ENCODE measurements at places on chromosomes 6 and 20.

DNA sequence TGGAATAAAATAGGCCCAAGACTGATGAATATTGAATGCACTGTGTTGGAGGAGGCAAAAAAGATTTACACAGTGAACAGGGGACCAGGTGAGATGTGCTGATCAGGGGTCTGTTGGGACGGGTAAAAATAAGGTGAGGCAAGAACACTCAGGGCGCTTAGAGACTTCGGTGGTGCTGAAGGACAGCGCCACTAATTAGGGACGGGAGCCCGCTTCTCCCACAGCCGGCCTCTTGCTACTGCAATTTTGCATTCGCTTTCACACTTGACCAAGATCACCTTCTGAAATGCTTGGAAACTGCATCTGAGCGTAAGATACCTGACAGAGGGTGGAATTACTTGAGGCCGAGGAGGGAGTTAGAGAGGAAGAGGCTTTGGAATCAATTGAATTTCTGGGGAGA is 7.3 kb downstream of the TFAP2D start:
- DNase-seq, result no peak

DNA sequence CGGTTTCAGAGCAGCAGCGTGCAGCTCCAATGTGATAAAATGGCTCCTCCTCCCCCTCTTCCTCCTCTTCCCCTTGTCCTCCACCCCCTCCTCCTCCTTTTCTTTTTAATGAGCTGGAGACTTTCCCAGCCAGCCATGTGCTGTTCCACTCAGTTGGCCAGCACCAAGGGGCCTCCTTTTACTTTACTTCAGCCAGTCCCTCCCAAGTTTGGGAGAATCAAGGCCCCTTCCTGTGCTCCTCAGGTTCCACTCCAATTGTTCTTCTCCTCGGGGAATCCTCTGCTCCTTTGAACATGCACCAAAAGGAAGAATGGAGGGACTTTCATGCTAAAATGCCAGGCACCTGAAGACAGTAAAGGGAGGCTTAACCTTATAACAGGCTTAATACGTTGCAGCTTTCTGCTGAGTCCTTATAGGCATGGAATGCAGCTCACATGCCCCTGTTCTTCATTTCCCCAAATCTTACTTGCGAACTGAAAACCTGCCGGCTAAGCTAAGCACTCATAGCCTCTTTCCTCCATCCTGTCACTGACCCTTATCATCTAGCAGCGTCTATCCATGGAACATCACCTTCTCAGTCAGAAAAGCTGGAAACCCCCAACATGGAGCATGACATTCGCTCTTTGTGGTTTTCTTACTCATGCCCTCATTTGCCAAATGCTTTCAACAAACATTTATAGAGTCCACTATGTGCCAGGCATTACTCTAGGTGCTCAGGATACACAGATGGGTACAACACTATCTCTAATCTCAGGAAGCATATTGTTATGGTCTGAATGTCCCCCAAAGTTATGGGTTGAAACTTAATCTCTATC is 170.6 kb downstream of the PHACTR1 start:
- no peak for DNase-seq

- no peak for DNase-seq
Measured at GRCh38 chr6:15399641-15400470, 154.0 kb downstream of the JARID2 start.

DNA sequence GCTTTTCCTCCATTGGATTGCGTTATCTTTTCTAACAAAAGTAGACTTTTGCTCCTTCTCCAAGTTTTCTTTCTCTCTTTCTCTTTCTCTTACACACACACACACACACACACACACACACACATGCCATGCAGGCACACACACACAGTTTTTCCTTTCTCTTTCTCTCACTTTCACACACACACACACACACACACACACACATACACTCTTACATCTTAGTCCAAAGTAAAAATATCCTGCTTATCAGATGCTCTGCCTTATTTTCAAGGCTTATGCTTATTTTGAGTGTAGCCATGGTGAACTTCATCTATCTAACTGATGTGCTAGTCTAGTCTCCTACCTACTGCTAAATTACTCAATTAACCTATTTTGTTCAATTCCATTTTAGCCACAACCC is 34.4 kb upstream of the RAB23 start:
- no peak for DNase-seq

- DNase-seq, result no peak
Measured at GRCh38 chr6:125787791-125788190, 3.0 kb upstream of the NCOA7 start.

DNA sequence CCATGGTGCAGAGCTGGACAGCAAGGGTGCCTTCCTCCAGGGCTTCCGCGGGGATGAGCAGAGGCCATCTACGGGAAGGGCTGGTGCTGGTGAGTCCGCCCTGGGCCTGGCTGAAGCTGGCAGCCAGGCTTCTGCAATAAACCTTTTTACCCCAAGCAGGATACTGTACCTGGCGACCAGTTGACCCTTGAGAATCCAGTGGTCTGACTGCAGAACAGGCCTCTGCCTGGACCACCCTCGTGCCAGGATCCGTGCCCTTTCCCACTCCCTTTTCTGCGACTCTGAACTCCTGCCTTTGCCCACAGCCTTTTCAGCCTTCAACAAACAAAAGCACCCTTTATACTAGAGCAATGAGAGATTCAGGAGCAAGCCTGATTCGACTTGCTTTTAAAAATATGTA is 18.9 kb downstream of the CDH26 start:
- no peak for DNase-seq

- no peak for DNase-seq
Measured at GRCh38 chr6:56649053-56649769, 6.5 kb upstream of the DST start.

DNA sequence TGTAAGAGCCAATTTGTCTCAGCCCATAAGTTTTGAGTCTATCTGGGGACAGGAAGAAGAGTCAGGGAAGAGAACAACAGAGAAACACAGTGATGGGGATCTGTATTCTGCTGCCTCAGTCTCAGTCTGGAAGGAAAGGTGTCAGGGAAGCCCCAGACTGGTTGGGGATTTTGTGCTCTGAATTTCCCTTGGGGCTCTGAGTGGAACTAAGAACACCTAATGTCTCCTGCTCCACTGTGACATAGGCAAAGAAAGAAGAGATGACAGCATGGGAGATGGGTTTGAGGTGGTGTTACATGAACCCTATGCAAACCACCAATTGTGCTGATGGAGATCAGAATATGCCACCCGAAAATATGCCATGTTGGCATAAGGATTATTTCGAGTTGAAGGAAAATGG is 139.5 kb upstream of the MYLIP start:
- DNase-seq, result no peak

DNA sequence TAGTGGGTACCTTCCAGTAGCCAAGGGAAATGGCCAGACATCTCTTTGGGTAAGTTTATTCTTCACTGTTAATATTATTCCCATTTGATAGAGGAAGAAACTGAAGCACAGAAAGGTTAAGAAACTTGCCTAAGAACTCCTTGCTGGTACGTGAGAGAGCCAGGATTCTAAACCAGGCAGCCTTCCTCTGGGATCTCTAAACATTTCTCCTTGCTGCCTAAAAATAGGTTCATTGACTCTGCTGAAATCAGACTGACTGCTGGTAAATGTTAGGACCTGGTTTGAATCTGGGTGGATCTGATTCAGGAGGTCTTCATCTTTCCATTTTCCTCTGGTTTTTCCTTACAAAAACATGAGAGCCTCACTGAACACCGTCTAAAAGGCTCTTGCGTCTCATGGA is 186.9 kb downstream of the AIG1 start:
- DNase-seq, result no peak

GRCh38 chr6:71888756-71889340 is 2.5 kb downstream of the RIMS1 start:
- DNase-seq, result no peak

DNA sequence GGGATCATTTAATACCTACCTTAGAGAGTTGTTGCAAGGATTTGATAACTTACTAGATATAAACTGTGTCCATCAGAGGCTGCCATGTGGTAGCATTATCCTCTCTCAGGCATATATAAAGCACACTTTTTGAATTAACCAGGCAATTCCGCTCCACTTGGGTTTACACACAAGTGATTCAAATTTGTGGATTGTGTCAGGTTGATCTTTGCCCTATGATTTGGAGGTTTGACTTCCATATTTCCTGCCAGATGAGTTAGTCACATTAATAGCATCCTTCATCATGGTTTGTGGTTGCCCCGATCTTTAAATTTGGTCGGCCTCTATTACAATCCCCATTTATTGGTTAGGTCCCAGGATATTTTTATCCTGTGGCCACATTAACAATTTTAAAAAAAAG is 44.8 kb upstream of the CTAGE9 start:
- DNase-seq, result no peak

GRCh38 chr6:118325220-118325860 is 222.8 kb upstream of the PLN start:
- DNase-seq, result no peak

DNA sequence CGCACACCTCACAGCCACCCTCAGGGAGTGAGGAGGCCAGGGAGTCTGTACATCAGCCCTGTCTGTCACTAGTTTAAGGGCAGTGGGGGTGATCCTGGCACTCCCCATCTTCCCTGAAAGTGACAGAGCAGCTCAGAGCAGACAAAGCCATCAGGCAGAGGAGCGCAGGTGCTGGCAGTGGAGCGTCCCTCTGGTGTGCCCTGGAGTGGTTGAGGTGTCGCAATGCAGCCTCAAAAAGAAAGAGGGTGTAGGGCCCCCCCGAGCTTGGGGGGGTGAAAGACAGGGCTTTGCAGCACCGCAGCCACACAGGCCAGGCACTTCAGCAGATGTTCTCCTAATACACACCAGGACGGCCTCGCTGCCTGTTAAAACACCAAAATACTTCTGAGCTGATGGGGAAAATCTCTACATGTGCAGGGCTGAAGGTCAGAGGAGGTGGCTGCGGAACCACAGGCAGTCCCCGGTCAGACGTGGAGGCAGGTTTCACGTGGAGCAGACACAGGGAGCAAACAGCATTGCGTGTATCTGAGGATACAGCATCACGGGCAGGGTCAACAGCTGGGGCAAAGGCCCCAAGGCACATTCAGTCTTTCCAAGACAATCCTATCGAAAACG is 69.5 kb downstream of the PREX1 start:
- DNase-seq, result no peak

GRCh38 chr20:36367907-36368799 is 62.0 kb downstream of the DLGAP4 start:
- DNase-seq, result no peak

- DNase-seq, result no peak
Measured at GRCh38 chr6:15598273-15598798, 64.5 kb downstream of the DTNBP1 start.

GRCh38 chr6:6930223-6930880 is 177.4 kb upstream of the RREB1 start:
- DNase-seq, result no peak

GRCh38 chr6:130853555-130854183 is 26.5 kb downstream of the SMLR1 start:
- no peak for DNase-seq

DNA sequence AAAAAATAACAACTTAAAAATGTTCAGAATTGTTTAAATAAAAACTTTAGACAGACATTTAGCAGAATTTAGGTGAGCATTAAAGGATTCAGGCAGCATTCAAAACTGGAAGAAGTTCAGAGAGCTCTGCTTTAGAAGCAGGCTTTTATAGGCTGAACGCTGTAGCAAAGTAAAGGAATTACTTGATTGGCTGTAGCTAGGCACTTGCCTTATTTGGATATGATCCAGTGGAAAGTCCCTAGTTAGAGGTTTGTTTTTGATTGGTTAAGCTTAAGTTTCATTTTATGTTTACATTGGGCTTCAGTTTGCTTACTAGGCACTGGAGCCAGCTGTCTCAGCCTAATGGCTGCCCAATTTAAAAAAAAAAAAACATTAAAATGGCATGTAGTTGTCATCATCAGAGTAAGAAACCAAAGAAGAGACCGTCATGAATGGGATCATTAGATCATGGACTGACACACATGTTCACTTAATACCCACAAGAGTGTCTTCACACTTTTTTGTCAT is 65.1 kb downstream of the CBFA2T2 start:
- DNase-seq, result no peak

DNA sequence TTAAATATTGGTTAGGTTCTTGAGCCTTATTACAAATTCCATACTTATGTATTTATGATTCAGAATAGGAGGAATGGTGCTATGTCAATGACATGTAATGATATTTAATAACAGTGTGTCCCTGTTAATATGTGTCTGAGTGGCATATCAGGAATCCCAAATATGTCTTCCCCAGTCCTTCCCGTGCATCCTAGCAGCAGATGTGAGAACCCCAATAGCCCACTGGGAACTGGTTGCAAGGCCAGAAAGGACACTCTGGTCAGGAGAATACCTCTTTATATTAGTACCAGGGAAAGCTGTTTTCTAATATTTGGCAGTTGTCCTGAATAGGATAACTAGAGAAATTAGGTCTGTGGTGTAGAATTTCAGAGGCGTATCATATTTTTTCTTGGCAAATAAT is 159.1 kb upstream of the PDE7B start:
- DNase-seq, result no peak
